ENCODE measurements at places on chromosomes 16 and 17.

DNA sequence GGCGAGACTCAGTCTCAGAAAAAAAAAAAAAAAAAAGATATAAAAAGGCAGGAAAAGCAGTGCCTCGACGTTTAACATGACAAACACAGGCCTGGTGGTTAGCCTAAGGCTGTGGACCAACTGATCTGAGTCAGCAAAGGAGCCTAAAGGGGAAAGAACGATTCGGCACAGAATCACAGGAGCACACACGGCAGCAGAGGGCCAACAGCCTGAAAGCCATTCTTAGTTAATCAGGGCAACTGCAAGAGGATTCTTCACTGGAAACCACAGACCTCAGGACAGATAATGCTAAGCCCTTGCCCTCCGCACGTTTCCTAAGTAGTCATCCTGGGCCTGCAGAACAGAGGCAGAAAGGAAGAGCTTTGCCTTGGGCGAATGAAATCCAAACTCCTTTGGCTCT, 14.7 kb downstream of the TMEM11 start:
- peak; percentile 34 for DNase-seq

- DNase-seq: peak; percentile 64
These were observed 7.8 kb downstream of the NACA2 start for GRCh38 chr17:61583242-61583641.

- DNase-seq: no peak
These were observed 322.8 kb upstream of the ASIC2 start for GRCh38 chr17:33615861-33616260.

- peak; percentile 72 for DNase-seq
These were observed 172.2 kb downstream of the SEC14L1 start for GRCh38 chr17:77312786-77313599.

DNA sequence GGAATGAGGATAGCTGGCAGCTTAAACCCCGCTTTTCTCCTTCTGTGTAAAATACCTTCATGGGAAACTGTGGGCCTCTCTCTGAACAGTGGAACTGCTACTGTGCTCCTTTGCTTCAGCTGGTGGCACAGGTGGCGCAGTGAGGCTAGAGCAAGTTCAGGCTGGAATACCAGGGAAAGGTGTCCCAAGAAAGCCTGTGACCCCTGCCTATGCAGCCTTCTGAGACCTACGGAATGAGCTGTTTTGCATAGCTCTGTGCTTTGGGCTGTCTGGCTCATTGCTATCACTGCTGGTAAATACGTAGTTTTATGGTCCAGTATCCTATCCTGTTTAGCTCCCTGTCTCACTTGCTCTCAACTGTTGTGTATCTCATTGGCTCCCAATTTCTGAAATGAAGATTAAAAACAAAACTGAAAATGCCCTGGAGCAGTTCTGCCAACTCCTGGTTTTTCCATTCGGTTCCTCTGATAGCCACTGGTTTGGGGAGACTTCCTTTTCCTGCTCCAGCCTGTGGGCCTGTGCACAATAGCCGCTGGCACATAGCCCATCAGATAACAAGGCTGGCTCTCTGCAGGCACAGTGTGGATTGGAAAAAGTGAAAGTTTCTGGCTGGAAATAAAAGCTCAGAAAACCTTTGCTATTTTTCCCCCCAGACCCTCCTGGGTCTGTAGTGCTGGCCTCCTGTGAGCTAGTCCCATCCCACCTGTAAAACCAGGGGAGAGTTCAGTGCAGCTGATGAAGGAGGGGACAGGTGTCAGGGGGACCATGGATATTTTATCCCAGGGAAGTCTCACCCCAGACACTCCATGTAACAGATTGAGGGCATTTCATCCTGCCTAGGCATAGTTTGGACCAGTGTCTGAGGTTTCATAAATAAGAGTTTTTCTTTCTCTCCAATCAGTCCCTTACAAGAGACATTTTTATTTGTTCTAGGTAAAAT, 24.0 kb downstream of the LIMD2 start:
- peak; percentile 68 for DNase-seq

DNA sequence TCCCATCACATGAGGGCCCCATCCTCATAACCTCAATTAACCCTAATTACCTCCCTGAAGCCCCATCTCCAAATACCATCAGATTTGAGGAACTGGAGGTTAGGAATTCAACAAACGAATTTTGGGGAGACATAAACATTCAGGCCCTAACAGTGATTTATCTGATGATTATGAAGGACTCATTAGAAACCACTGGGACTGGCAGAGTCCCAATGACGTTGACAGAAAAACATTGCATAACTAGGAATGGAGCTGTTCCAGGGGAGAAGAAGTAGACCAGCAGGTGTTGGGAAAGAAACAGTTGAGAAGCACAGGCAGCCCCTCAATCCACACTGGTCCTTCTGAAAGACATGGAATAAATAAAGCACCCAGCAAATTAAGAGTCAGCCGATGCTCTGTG, 282.0 kb downstream of the MAP2K4 start:
- DNase-seq: no peak

DNA sequence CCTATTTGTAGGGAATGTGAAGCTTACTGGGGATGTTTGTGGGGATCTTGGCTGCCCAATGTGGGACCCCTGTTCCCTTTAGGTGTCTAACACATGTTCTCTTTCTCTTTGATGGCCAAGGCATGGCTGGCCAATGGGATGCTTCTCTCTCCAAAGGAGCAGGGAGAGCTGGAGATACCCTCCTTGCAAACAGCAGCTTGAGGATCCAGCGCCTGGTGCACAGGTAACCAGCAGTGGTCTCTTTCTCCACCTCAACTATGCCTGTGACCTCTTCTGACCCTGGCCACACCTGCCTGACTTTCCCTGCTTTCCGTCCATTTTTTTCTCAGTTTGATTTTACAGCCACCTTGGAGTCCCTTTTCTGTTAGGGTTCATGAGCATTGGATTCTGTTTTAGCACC, 16.8 kb upstream of the NKD1 start:
- no peak for DNase-seq

- peak; percentile 3 for DNase-seq
These were observed 69.2 kb upstream of the WSB1 start for GRCh38 chr17:27224526-27225315.

DNA sequence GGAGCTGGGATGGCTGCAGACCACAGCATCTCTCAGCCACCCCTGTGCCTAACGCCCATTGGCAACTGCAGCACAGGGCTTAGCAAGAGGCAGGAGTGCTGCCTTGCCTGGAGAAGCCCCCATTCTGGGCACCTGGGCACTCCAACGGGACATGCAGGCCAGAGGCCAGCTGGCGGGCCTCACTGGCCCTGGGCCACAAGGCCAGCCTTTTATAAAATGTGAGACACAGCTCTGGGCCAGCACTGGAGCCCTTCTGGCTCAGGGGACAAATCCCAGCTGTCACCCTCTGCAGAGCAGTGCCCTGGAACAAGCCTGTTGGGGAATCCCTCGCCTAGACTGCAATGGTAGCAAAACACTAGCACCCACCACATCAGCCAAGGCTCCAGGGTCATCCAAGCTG, 171.8 kb downstream of the WSCD1 start:
- no peak for DNase-seq

DNA sequence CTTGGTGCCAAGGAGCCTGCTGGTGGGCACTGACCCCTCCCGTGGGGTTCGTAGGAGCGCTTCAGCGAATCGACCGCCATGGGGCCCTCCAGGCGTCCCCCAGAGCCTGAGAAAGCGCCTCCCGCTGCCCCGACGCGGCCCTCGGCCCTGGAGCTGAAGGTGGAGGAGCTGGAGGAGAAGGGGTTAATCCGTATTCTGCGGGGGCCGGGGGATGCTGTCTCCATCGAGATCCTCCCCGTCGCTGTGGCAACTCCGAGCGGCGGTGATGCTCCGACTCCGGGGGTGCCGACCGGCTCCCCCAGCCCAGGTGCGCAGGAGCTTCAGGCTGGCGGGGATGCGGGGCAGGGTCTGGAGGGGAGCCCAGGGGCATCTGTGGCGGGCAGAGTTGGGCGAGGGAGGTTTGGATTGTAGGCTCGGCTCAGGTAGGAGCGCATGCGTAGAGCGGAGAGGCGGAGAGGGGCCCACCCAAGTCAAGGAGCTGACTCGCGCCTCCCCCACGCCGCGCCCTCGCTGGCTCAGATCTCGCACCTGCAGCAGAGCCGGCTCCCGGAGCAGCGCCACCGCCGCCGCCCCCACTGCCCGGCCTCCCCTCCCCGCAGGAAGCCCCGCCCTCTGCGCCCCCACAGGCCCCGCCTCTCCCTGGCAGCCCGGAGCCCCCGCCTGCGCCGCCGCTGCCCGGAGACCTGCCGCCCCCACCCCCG, 19.8 kb downstream of the FMNL1 start:
- DNase-seq: no peak

DNA sequence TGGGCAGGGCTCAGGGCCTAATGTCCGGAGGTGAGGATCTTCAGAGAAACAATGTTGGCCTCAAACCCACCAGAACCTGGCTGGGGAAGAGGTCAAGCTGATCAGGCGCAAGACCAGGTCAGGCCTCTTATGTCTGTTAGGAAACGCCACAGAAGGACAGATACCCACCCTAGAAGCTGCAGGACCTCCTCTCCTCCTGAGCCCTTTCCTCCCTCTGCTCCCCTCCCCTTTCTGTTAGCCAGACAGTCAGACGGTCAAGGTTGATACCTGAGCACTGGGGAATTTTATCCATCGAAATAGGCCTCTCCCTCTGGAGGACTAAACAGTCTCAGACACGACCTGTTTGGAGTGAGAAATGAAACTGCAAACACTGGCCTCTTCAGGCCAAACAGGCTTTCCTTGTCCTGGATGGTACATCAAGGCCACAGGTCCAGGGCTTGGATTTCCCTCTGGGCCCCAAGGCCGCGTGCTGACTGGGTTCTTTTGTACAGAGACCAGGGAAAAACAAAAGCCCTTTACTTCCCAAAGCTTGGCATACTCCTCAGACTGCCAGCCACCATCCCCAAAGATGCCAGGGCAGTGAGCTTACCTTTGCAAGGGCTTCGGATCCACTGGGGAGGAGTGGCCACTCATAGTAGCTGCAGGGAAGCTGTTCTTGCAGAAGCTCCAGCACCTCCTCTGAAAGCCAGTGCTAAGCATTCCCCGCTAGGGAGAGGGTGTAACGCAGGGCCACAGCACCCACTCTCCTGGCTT, 135.8 kb downstream of the CCDC182 start:
- DNase-seq: no peak

DNA sequence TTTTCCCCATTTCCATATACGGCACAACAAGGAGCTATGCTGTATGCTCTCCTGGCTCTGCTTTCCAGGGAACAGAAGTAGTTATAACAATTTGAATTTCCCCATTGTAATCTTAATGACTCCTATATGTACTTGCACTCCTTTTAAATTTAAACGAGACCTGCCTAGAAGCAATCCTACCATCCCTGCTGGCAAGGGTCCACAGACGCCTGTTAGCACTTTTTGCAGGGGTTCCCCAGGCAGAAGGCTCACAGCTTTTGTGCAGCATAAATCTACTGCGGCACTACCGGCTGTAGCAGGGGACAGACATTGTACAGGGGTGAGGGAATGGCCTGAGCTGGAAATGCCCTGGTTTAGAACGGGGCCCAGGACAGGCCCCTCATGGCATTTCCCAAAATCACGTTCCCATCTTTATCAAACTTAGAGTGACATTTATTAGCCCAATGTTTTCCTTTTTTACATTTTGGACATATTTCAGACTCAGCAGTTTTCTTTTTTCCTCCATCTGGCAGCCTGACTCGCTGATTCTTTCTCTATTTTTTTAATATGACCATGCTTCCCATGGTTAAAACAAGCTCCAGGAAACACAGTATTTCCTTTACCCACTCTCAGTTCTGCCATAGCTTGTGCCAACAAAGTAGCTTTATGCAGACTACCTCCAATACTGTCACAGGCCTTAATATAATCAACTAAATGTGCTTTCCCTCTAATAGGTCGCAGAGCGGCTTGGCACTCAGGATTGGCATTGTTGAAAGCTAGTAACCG, 35.4 kb upstream of the USP22 start:
- no peak for DNase-seq

- DNase-seq: no peak
These were observed 47.1 kb downstream of the ABAT start for GRCh38 chr16:8721336-8722024.

DNA sequence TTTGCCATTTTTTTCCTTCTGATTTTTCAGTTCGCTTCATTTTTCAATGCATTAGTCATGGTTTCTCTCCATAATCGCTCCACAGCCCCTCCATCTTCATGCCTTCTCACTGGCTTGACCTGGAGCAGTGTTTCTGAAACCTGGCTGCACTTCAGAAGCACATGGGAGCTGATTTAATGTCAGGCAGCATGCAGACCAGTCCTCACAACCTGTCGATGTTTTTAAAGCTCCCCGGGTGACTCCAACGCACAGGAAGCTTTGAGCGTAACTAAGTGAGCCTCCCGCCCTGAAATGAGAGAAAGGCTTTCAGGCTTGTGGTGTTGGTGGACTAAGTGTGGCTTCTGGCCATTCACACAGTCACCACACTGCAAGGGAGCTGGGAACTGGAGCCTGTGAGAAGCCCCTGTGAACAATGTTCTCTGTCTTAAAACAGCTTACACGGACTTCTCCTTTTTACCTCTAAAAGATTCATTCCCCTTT, 16.8 kb upstream of the DRG2 start:
- peak; percentile 44 for DNase-seq

- DNase-seq: peak; percentile 60
These were observed 90.2 kb downstream of the SMG6 start for GRCh38 chr17:2213291-2213960.

DNA sequence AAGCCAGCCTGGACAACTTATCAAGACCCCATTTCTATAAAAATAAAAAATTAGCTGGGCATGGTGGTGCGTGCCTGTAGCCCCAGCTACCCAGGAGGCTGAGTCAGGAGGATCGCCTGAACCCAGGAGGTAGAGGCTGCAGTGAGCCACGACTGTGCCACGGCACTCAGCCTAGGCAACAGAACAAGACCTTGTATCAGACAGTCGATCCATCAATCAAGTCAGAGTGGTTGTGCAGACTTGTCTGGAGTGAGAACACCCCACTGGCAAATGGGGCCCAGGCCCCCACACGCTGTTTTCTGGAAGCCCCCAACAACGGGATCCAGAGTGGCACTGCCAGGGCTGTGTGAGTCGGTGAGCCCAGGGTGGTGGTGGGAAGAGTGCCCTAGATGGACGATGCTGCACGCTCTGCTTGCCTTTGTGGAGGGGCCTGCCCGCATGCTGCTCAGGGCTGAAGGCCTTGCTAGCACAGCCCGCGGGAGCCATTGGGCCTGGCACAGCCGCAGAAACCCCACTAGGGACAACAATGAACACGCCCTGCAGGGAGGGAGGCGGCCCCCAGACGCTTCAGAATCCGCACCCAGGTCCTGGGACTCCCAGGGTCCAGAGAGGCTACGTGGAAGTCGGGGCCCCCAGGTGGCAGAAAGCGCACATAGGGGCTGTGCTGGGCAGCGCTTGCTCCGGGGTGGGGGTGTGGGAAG, 80.1 kb upstream of the GNG13 start:
- no peak for DNase-seq

- no peak for DNase-seq
These were observed 111.9 kb downstream of the CDH13 start for GRCh38 chr16:82738699-82739098.

GRCh38 chr17:57612202-57613071, 132.7 kb downstream of the CCDC182 start:
- DNase-seq: no peak

Data from fibroblast of skin of right biceps (primary cell).